ENCODE measurements at places on chromosomes 6 and 20.

DNA sequence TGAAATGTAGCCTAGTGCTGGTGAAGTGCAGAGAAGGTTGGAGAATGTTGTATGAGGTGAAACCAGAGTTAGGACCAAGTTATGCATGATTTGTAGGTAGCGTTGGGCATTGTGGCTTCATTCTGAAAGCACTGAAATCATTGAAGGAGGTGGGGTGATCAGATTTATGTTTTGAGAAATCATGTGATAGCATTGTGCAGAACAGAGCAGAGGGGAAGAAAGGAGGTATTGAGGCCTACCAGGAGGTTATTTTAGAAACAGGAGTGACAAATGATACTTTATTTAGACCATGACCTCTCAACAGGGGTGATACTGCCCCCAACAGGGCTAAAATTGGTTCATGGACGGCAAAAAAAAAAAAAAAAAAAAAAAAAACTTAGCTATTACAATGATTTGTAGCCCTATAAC, 15.6 kb upstream of the HMGN3 start:
- DNase-seq, result no peak

- no peak for DNase-seq
These were observed 25.7 kb upstream of the DACT2 start for GRCh38 chr6:168345266-168345665.

DNA sequence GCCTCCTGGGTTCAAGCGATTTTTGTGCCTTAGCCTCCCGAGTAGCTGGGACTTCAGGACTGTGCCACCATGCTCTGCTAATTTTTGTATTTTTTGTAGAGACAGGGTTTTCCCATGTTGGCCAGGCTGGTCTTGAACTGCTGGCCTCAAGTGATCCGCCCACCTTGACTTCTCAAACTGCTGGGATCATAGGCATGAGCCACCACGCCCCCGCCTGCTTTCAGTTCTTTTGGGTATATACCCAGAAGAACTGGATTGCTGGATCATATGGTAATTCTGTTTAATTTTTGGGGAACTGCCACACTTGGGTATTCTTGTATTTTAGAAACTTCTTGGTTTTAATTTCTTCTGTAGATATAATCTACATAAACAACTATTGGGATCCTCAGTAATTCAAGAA, 17.0 kb downstream of the CDS2 start:
- DNase-seq, result no peak

DNA sequence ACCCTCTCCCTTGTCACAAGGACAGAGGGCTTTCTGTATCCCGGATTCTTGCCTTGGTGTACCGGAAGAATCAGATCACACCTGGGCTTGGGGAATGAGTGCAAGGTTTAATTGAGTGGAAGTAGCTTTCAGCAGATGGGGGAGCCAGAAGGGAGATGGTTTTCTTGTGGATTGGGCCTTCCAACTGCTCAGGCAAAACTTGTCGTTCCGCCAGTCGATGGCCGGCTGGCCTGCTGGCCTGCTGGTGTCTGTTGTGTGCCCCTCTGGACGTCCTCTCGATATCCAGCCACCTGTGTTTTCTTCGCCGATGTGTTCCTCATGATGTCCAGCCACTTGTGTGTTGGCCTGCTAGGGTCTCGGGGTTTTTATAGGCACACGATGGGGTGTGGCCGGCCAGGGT, 168.1 kb downstream of the CDKAL1 start:
- DNase-seq, result no peak

DNA sequence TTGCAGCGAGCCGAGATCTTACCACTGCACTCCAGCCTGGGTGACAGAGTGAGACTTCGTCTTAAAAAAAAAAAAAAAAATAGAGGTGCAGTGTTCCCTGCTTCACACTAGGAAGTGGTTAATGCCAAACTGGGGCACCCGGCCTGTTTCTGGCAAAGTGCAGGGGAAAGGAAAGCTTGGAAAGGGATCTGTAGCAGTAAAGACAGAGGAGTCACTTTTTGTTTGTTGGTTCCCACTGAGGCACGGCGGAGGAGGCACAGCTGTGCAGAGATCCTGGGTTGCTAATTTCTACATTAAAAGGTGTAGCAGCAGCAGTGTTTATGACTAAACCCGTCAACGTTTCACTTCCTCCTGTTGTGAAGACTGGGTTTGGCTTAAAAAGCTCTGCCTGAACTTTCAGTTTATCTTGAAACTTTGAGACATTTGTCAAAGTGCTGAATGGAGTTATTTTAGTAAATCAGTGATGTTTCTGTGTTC, 125.6 kb downstream of the CARMIL1 start:
- DNase-seq, result no peak

- DNase-seq, result no peak
These were observed 20.0 kb downstream of the ID4 start for GRCh38 chr6:19857139-19857538.

- DNase-seq, result no peak
These were observed 26.5 kb downstream of the GLO1 start for GRCh38 chr6:38676236-38676973.

DNA sequence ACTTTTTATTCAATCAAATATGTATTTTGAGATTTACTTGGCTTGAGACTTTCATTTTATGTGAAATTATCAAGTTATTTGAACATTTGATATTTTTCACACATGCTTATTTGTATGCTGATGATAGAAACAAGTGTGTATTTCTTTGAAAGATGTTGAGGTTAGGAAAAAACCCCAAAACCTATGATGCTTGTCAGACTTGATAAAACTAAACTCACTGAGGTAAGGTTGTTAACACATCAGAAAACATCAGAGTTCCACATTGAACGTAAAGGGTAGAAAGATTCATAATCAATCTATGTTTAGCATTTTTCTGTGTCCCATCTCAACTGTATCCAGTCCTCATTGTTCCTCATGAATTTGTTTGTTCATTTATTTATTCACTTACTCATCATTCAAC, 12.2 kb downstream of the SF3B5 start:
- DNase-seq, result no peak

DNA sequence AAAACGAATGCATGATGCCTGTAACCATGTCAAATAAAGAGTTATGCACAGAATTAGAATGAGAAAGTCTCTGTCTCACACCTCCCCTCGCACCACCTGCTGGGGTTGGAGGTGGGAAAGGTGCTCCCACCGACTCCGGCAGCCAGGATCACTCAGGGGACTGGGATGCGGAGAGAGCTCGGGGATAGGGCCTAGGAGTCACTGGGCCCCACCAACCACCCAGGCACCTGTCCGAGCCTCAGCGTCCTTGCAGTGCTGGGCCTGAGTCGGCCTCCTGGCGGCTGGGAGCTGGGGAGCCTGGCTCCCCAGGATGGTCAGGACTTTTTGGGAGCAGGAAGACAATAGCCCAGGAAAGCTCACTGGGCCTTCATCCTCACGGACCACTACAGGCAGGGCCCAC, 22.4 kb upstream of the CHRNA4 start:
- DNase-seq, result no peak

- no peak for DNase-seq
These were observed 31.9 kb upstream of the ZBTB24 start for GRCh38 chr6:109514946-109515345.

DNA sequence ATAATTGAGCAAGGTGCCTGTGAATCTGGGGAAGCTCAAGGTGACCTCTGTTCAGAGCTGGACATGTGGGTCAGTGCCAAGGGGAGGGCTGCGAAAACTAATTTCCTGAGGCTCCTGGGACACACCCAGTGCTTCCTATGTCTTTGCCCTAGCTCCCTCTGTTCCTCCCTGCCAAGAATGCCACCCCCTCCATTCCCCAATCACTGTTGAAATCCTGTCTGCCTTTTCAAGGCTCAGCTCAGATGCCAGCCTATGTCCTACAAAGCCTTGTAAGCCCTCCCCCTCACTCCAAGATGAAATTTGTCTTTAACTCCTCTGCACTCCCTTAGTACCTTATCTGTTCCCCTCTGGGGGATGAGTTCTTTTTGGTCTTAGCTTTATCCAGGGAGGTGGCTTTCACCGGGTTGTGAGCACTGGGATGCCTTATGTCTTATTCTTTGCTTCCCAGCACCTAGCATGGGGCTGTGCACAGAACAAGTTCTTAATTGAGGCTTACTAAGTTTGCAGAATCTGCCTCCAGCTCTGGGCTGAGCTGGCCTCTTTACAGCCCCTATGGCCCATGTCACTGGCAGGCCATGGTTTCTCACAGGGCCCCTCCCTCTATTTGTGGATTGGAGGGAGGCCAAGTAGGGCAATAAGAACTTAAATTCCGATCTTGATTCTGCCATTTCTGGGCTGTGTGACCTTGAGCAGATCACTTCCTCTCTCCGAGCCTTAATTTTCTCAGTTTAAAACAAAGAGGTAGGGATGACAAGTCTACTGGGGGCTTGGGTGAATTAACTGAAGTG, 51.5 kb upstream of the EPB41L1 start:
- no peak for DNase-seq

- no peak for DNase-seq
These were observed 25.0 kb downstream of the SLC22A1 start for GRCh38 chr6:160146454-160147145.

DNA sequence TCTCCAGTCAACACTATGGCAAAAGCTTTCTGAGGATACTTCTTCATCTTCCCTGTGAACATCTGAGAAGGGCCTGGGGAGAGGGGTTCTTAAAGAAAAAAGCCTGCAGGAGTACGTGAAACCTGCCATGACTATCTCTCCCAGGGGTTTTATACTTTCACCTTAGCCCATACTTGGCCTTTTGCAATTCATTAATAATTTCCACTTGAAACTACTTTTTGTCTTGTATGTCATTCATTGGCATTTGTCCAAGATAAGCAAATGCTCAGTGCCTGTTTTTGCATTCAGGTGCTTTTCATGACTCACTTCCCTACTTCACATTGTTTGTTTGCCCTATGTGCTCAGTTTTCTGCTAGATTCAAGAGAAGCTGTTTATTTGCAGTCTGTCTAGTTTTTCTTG, 580.3 kb upstream of the GJE1 start:
- DNase-seq, result peak; percentile 97

GRCh38 chr20:23150304-23151007, 64.3 kb upstream of the CD93 start:
- DNase-seq, result no peak

DNA sequence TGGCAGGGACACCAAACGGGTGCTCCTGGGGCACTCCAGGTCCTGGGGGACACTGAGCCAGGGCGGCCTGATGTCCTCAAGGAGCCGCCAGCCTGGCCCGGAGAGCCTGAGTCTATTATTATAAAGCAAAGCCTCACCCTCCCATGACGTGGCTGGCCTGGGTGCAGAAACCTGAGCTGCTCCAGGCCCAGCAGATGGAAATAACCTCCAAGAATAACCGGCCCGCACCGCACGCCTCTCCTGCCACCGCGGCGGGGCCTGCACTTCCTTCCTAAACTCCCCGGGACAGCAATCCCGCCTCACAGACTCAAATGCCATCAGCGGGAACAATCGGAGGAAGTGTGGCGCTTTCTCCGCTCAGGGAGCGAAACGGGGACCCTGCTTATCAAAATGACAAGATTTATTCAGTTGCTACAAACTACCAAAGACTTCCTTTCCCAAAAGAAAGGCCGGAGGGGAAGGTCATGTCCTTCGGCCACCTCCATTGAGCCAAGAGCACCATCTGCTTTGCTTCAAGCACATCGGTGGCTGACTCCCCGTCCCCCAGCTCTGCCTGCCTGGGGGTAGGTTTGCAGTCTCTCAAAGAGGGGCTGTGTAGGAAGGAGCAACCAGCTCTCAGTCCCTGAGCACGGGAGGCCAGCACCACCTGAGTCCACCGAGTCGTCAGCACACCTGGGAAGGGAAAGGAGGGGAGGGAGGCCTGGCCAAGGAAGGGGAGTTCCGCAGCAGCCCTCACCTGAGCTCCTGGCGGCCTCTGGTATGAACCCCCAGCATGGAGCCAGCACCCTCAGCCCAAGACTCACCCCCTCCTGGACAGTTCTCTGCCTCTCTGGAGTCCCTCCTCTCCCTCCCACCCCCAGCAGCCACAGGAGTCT, 78.6 kb upstream of the QKI start:
- DNase-seq, result peak; percentile 67

DNA sequence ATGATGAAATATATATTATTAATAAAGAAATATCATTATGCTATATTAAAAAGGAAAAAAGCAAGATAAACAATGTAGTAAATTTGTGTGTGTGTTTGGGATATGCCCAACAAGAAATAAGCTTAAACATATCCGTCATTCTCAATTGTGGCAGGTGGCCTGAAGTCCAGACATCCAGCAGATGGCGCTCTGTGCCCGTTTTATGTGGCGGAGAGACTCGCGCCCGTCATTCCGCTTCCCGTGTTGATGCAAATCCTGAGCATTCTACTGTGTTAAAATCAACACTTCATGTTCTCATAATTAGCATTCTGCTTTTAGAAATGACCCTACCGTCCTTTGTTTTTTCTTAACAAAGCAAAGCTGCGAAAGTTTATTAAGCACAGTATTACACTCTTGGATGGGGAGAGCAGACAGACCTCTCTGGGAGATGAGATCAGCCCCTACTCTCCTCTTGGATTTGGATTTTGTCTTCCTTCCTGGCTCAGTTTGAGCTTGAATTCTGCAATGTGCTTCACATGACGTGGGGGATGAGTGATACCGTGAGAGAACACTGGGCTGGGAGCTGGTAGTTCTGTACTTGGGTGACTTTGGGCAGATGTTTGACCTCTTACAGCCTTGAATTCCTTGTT, 125.8 kb downstream of the MCHR2 start:
- peak; percentile 78 for DNase-seq

DNA sequence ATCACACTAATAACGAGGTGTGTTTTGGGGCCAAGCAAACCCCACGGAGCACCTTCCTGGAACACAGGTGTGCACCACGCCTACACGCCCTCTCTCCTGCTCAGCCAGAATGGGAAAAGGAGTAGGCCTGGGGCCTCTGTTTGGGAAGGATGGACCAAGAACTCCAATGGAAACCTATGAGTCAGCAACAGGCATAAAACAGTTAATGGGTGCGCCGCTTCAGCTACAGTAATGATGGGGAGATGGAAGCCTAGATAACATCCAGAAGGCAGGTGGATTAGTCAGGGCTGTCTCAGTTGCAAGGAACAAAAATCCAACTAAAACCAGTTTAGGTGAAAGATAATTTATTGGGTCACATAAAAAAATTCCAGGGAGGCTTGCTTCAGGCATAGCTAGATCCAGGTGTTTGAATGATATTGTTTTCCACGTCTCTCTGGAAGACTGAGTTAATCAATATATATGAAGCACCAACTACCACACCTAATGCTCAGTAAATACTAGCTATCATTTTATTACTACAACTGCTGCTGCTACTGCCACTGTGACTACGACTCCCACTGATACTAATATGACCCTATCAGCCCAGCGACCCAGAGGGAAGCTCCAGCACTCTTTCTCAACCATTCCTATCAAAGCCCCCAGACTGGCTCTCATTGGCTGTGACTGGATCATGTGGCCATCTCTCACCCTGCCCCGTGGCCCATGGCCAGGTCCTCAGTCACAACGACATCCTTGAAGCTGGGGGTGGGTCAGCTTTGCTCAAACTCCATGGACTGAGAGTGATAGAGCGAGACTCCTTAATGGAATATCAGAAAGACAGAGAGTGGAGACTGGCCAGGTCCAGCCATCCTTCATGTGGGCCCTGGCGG, 155.2 kb upstream of the PTPN1 start:
- DNase-seq, result no peak

- peak; percentile 21 for DNase-seq
These were observed 220.0 kb downstream of the ZFAND3 start for GRCh38 chr6:38039502-38039901.

DNA sequence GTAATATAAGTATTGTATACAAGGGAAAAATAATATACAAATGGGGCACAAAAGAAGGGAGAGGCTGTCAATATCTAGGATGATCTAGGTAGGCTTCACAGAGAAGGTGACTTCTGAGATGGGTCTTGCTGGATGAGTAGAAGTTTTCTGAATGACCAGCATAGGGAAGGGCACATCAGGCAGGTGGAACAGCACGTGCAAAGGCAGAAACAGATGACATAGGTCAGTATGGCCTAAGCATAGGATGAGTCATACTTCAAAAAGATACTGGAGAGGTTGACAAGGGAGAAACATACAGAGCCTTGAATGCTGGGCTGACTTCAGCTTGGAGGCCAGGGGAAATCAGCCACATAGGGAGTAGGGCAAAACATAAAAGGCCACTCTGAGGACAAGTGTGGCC, 31.9 kb upstream of the SIRPA start:
- peak; percentile 23 for DNase-seq

All from cardiac fibroblast (primary cell).